ENCODE measurements at places on chromosomes 3 and 15. TPM values are rescaled to one million over a fixed set of nuclear protein-coding genes. Genes with fewer than 3 reads are reported as not detected.

DNA sequence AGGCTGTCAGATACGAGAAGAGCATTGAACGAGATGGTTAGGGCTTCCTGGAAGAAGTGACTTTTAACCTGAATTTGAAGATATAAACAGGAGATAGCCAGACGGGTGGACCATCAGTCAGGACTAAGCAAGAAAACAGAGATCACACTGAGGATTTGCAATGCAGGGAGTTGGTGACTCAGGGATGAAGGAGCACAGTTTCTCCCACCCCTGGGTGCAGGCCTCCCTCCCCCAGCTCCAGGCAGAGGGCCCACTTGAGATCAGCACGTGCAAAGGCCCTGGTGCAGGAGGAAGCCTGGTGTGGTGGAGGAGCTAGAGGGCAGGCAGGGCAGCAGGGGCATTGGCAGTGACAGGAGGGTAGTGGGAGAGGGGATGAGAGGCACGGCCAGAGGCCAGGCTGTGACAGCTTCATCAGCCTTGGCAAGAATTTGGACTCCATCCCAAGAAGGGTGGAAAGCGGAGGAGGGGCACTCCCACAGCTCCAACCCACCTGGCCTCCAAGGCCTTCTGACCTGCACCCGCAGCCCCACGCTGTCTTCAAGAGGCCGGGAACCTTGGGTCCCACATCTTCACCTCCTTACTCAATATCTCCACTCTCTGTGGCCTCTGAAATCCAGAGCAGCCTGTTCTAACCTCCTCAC is 8.7 kb upstream of the PCSK6 start:
- no peak for DNase-seq

DNA sequence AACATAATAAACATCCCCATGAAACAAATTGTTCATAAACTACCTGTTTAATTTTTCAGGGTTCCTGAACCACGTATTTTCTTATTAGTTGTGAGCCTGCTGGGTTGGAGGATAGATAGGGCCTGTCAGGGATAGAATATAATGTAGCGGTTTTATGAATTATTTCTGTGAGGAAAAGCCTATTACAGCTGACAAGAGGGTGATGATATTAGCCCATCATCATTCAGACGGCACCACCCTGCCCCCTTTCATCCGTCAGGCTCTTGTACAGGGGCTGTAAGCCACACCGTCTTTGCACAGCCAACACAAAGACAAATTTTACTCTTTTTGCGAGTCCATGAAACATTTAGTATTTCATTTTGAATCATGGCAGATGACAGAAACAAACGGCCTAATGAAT is 335.3 kb upstream of the TMCO5A start:
- DNase-seq, result no peak

DNA sequence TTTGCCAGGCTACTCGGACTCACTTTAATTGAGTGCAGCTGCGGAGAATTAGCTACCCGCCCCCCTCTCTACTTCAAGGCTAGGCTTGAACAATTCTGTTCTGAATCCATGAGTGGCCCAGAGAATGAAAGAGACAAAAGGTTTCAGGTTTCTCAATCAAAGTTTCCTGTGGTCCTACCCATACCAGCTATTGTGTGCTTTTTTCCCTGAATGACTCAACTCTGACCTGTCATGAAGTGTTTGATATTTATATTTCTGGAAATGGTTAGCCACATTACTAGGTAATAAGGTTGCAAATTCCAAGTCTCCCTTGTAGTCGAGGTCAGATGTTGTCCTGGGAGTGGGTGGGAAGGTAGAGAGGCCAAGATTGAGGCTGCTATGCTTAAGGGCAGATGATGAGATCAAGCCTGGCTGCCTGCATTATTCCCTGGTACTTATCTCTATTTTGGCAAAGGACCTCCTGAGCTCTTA is 392.7 kb upstream of the TBL1XR1 start:
- peak; percentile 28 for DNase-seq

GRCh38 chr3:128591738-128592426 is 58.7 kb downstream of the RPN1 start:
- DNase-seq, result no peak

DNA sequence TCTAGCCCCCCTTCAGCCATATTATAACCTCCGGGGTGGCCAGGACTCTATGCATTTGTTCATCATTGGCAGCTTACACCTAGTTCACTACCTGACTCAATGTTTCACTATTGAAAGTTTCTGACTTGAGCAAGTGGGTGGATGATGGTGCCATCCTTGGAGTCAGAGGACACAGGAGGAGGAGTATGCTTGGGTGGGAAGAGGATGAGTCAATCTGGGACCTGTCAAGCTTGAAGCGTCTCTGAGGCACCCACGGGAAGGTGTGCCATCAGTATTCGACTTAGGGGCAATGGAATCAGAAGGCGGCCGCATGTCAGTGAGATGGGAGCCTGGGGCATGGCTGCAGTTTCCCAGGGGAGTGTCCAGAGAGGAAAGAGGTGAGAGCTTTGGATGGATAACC is 133.3 kb downstream of the EPHB1 start:
- DNase-seq, result no peak

The ROPN1B gene
- total RNA-seq, result not detected

DNA sequence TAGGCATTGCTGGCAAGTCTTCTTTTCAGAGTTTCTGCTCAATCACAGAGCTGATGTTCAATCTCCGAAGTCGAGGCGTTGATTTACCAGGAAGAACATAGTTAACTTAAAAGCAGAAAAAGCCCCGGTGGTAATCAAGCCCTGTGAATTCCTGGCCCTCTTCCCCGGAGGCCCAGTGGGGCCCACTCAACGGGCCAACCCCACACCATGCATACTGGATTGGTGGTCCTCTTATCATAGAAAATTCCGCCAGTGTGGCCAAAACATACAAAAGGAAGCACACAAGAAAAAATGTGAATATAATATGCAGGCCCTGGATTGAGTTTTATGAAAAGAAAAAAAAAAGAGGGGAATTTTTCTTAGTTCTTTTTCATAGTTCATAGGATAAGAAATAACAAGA is 873.0 kb upstream of the NR2F2 start:
- no peak for DNase-seq

The CNTN3 gene
- not detected for total RNA-seq

The TRIM71 gene
- 0.05 TPM for total RNA-seq

The SLC35A5 gene
- total RNA-seq, result 37.1 TPM

The ATP13A5 gene
- total RNA-seq, result 0.06 TPM

DNA sequence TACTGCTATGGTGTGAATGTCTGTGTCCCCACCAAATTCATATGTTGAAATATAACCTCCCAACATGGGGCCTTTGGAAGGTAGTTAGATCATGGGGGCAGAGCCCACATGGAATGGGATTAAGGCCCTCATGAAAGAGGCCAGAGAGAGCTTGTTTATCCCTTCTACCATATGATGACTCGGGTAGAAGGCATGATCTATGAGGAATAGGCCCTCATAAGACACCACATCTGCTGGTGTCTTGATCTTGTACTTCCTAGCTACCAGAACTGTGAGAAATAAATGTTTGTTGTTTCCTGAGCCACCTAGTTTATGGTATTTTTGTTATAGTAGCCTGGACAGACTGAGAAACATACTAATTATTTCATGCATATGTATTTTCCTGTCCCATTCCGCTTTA is 51.9 kb downstream of the WWTR1 start:
- no peak for DNase-seq

GRCh38 chr3:140470211-140470610 is 207.7 kb upstream of the TRIM42 start:
- DNase-seq, result no peak

DNA sequence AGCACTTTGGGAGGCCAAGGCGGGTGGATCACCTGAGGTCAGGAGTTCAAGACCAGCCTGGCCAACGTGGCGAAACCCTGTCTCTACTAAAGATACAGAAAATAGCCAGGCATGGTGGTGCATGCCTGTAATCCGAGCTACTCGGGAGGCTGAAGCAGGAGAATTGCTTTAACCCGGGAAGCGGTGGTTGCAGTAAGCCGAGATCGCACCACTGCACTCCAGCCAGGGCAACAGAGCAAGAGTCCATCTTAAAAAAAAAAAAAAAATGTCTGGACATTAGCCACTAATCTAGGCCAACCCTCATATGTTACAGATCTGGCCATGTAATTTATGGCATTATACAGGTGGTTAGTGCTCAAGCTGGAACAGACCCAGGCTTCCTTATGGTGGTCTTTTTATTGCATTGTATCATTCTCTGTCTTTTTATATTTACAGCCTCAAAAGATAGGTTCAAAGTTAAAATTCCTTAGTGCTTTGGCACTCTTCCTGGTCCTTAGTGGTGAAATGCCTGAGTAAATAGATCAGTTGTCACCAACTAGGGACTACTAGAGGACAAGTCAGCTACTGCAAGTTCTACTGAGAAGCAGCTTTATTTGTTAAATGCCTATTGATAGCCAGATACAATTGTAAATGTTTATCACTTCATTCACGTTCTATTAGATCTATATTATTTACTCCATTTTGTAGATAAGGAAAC is 16.0 kb downstream of the STARD9 start:
- DNase-seq, result no peak

The STXBP5L gene
- 1.3 TPM for total RNA-seq

DNA sequence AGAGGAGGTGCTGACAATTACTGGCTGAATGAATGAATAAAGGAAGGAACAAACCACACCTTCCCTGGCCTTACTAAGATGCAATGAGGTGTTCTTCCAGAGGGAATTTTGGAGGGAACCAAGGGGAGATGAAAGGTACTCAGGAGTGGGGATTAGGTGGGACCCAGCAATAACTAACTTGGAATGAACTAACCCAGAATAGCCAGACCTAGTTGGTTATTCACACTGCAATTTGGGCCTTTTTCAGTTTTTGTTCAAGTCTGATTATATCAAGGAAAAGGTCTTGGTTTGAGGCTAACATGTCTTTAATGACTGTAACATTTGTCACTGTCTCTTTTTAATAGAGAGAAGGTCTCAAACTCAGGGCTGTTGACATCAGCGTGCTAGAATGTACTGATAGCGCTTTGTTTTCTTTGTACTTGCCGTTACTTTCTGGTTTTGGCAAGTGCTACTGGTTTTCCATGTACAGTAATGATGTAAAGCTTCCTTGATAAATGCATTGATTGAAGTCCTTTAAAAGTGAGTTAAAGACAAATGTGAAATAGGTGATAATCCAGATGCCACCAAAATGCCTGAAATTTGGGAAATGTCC is 3.2 kb upstream of the PLXND1 start:
- no peak for DNase-seq

DNA sequence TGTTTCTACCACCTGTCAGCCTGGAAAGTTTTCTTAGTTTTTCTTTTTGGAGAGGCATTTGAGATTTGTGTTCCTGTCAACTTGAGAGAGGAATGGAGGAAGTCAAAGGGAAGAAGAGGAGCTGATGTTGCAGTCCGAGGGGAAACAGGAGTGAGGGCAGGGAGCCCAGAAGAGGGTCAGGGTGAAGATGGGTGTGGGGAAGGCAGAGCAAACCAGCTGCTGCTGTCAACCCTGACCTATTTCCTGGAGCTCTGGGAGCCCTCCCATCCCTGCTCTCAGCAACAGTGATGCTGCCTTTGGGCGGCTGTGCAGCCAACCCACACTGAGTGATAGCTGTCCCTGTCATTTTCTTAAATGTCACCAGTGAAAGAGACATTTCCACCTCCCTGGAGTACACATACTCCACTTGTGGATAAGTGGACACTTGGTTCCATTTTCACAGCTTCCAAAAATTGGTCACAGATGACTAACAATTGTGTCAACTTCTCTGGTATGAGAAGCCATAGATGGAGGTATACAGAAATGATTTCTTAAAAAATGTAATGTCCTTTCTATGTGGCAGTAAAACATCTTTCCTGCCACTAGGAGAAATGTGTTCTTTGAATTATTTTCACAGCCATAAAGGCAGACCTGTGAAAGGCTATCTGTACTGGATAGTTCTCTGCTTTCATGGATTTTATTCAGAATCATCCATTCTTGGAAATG is 556.3 kb upstream of the TBL1XR1 start:
- DNase-seq, result peak; percentile 78

DNA sequence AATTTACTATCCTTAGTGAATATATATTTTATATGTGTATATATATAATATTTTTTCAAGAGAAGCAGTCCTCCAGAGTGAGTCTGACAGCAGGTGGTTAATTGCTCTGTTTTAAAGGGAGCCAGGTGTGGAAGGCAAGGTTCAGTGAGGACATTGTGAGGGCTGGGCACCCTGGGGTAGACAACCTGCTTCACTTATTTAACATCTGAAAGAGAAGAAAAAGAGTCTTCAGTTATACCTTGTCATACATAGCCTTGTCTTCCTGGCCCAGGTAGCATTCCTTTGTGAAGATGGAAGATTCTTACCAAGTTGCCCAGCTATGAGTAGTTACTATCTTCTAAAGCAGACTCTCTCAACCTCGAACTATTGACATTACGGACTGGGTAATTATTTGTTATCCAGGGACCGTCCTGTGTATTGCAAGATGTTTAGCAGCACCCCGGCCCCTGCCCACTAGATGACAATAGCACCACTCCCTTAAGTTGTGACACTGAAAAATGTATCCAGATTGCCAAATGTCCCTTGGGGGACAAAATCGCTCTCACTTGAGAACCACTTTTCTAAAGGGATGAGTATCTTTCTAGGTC is 336.0 kb upstream of the TRIM42 start:
- DNase-seq, result no peak

DNA sequence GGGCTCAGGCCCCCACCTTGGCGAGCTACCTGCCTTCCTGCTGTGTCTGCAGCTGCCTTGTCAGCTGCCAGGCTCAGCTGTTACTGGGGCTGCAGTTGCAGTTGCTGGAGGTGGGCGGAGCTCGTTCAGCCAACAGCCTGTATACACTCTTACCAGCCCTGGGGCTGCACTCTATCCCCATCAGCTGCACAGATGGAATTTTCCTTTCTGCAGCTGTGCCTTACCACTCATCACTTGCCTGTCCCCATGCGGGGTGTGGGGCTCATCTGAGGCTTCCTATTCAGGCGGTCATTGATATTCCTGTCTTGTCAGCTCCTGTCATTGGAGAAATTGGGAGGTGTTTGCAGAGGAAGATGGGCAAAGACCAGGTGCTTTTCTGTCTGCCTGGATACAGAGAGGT is 9.1 kb upstream of the SYN2 start:
- DNase-seq, result peak; percentile 87

GRCh38 chr3:11907667-11908660 is 61.3 kb upstream of the TAMM41 start:
- DNase-seq, result no peak

The SAXO2 gene
- 0.10 TPM for total RNA-seq

DNA sequence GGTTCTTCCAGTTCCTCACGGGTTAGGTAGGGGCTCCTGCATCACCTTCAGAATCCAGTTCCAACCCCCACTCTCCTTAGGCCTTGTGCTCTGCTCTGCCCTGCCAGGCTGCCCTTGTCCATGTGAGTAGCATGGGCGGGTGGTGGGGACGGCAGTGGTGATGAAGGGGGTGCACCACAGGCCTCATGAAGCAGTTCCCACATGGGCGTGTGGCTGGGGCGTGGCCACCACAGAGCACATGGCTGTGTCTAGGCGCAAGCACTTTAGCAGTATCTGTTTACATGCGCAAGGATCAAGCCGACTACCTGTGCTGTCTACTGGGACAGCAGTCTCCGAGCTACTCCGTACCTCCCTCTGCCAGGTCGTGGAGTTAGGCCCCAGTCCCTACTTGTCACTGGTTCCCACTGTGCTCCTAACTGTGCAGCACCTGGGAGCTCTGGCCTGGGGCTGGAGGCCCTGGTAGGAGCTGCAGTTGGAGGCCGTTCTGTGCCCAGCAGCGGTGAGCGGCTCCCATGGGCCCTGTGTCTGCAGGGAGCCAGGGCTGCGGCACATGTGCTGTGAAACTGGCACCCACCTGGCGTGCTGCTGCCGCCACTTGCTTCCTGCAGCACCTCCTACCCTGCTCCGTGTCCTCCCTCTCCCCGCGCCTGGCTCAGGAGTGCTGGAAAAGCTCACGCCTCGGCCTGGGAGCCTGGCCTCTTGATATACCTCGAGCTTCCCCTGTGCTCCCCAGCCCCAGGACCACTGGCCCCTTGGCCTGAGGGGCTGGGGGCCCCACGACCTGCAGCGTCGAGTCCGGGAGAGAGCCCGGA is 53.5 kb downstream of the PLXNA1 start:
- DNase-seq, result no peak

The A4GNT gene
- 0.16 TPM for total RNA-seq

Measured in SJCRH30 (cell line).